ENCODE measurements at places on chromosomes 4 and X.

- peak; percentile 83 for DNase-seq
Measured at GRCh38 chr4:37471971-37472370, 214.2 kb downstream of the RELL1 start.

DNA sequence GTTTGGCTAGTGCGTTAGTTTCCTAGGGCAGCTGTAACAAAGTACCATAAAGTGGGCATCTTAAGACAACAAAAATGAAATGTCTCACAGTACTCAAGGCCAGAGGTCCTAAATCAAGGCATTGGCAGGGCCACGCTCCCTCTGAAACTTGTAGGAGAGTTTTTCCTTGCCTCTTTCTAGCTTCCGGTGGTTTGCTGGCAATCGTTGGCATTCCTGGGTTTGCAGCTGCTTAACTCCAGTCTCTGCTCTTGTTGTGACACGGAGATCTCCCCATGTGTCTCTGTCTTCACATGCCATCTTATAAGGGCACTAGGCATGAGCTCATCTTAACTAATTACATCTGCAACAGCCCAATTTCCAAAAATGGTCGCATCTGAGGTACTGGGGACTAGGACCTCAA is 362.0 kb upstream of the BOD1L1 start:
- DNase-seq = no peak

DNA sequence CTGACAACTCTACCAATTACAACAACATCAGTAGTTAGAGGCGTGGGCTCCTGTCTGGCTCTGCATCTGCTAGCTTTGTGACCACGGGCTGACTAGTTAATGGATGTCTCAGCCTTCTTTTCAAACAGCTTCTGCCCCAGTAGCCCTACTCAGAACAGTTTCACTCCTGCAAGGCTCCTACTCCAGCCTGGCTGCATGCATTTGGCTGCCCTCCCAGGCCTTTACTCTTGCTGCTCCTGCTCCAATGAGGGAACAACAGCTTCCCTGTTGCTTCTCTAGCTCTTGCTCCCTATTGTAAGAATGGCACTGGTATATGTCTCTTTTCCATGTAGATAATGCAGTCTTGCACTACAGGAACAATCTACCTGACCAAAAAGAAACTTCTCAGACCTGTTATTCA is 93.3 kb downstream of the TTC29 start:
- DNase-seq = no peak

- DNase-seq = no peak
Measured at GRCh38 chr4:71268166-71268565, 70.7 kb upstream of the SLC4A4 start.

- no peak for DNase-seq
Measured at GRCh38 chr4:187415231-187415630, 580.3 kb upstream of the ZFP42 start.

- no peak for DNase-seq
Measured at GRCh38 chrX:31551913-31552312, 480.1 kb upstream of the FTHL17 start.

DNA sequence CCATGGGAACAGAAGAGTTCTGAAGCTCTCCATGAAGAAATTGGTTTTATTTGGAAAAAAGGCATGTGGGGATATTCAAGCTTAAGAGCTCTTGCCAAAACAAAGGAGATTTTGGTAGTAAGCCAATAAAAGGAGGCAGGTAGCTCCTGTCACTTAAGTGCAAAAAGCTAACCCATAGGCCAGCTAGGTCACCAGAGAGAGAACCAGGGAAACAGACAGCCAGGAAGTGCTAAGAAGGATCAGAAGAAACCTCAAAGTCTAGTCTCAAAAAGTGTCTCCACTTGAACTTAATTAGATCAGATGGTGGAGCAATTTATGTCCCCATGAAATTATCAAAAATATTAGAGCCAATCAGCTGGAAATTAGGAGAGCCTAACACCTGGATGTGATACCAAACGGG is 49.2 kb downstream of the CD40LG start:
- no peak for DNase-seq

DNA sequence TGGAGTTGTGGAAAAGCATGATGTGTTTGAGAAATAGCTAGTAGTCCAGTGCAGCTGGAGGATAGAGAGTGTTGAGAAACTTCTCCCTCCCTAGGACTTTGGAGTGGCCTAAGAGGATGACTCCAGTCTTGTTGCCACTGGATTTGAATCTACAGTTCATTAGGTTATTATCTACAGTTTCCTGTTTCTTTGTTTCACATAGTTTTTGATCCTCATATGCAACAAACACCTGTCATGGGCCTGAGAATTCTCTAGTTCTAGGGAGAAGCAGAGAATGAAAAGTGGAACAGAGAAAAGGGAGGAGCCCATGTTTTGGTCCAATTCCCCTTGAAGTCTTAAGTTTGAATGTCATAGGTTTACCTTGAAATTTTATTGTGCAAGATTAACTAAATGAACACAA is 73.6 kb upstream of the TBC1D9 start:
- no peak for DNase-seq

GRCh38 chr4:67234296-67234695 is 311.0 kb downstream of the CENPC start:
- DNase-seq = no peak

GRCh38 chrX:111830571-111830970 is 45.4 kb upstream of the TRPC5OS start:
- DNase-seq = no peak

GRCh38 chrX:109843963-109844751 is 111.1 kb upstream of the ACSL4 start:
- no peak for DNase-seq

GRCh38 chrX:148424570-148424969 is 75.8 kb upstream of the AFF2 start:
- no peak for DNase-seq

DNA sequence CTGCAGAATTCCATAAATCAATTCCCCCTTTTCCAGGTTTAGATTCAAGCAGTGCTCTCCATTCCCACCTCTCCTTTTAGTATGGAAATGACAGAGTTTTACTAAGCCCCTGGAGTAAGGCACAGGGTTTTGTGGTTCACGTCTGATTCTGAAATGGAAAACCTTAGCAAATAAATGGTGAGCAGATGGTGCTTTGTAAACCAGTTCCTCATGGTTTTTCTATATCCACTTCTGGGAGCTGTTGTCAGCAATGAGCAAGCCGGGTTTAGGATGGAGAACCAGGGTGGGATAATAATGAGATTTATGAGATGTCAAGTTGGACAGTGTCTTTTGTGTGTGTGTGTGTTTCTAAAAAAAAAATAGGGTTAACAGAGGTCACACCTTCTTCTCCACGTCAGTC is 113.8 kb upstream of the RBPJ start:
- no peak for DNase-seq

Measured in Caco-2 (cell line).